NCI-H1930 (cell line): ENCODE measurements at places on chromosomes 3 and 15.

DNA sequence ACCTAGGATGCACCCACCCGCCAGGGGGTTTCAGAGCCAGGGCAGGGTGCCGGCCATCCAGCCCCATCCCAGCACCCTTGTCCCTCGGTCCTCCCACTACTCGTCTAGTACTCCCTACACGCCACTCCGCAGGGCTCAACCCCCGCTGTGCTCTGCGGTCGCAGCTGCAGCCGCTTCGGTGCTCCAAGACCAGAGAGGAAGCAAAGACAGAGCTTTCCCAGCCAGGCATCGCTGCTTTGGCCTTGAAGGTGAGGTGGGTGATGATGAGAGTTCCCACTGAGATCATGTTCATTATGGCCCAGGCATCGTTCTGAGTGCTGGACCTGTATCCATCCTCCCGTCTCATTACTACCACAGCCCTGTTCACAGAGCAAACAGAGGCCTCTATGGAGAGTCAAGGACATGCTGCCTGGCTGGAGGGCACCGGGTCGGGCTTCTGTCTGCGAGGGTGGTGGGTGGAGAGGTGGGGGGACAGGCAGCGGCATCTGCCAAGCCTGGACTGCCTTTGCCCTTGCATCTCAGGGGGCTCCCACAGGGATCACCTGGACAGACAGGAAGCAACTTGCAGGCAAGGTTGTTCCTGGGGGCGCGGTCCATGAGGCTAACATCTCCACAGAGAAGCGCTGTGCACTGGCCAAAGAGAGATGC, 66.9 kb downstream of the KLF13 start:
- DNase-seq = no peak

GRCh38 chr3:136929977-136930670, 27.7 kb upstream of the IL20RB start:
- DNase-seq = no peak

- DNase-seq = no peak
Observed at GRCh38 chr15:52822475-52822874, 32.3 kb upstream of the ONECUT1 start.

DNA sequence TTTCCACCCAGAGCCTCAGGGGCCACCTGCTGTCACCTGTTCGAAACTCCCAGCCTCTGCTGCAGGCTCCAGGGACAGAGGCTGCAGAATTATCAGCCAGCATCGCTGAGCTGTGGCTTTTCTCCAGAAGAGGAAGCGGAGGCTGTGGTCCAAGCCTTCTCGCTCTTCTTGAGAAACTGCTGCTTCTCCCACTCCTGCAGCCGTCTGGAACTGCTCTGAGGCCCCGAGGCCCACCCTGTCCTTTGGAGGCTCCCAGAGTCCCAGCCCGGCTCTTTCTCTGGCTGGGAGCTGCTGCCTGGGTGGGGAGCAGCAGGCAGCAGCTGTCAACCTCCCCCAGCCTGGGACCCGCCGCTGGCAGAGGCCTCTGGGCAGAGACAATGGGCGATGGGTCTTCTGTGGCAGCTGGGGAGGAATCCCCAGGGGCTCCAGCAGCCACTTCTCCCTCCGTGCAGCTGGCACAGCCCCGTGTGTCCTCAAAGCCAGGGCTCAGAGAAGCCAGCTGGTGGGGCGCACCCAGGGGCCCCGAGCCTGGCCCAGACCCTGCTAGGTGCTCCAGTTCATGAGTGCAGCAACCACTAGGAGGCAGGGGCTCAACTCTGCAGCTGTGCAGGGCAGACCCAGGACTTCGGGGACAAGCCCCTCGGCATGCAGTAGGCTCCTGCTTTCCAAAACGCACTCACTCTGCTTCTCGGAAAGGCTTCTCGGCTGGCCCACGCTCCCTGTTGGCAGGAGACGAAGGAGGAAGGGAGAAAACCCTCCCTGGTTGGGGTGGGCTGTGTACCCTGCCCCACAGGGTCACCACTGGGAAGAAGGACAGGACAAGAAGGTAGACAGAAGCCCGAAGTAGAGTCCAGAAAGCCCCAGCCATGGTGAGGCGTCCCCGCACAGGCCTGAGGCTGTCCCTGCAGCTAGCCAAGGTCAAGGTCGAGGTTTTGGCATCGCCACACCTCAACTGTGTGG, 49.9 kb upstream of the FURIN start:
- DNase-seq = no peak

- no peak for DNase-seq
Observed at GRCh38 chr15:92884436-92885223, 15.5 kb upstream of the CHD2 start.

DNA sequence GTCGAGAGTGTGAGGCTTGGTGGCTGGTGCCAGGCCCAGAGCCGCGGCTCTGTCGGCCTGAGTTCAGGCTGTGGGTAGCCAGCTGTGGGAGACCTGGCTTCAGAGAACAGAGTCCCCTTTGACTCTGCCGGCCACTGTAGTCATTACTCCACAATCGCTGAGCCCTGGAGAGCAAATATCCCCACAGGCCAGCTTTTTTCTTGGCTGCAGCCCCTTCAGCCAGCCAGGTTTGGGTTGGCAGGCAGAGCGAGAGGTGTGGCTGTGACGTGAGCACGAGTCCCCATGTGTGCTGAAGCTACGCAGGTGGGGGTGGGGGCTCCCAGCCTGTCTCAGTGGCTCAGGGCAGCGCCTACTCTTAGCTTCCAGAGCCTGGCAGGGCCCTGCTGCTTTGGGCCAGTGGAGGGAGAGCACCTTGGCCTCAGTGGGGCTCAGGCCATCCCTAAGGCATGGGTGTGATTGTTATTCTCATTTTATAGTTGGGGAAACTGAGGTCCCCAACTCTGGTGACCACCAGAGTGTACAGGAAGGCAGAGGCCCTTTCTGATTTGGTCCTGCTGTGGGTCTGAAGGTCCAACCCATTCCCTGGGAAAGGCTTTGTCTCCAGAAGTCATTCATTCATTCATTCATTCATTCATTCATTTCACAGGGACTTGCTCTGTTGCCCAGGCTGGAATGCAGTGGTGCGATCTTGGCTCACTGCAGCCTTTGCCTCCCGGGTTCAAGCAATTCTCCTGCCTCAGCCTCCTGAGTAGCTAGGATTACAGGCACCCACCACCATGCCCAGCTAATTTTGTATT, 45.7 kb upstream of the LCTL start:
- DNase-seq = no peak

DNA sequence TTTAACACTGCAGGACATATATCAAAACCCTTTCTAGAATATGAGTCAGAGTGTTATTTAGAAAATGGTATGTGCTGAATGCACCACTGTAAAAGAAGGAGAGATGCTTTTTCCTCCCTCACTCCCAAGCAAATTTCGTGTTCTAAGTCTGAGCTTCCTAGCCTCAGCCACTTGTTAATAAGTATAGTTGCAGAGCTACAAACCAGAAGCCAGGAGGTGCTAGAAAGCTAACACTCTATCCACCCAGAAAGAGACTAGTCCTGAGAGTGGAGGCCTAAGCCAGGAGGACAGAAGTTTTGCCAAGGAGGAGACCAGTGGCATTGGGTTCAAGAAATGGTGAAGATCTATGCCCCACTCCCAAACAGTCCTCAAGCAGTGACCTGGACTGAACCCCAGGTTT, 40.5 kb upstream of the GYG1 start:
- DNase-seq = no peak

DNA sequence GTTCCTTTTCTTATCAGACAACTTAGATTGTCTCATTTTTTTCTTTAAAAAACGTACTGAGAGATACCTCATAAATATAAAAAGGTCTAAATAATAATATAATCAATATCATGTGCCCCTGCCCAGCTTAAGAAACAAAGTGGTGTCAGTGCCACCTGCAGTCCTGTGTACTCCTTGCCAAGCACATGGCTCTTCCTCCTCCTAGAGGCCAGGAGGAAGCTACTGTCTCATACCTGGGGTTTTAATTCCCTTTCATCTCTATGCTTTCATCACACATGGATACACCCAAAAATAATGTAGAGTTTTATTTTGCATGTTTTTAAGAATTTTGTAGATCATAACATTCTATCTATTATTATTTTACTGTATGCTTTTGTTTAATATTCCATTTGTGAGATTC, 98.6 kb upstream of the C15orf61 start:
- no peak for DNase-seq

DNA sequence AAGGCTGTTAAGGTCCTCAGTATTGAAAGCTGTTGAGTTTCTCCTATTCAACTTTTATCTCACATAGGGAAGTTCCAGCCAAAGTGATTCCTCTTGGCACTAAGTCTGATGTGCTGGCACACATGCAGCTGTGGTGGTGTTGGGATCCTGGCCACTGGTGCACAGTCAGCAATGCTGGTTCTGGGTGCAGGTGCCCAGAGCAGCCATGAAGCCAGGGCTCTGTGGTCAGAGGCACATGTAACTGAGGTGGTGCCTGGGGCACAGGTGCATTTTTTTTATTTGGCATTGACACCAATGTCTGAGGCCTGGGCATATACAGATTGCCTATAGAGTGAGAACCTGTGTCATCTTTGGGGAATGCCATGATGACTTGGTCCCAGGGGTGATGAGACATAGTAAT, 271.4 kb downstream of the POLQ start:
- no peak for DNase-seq

DNA sequence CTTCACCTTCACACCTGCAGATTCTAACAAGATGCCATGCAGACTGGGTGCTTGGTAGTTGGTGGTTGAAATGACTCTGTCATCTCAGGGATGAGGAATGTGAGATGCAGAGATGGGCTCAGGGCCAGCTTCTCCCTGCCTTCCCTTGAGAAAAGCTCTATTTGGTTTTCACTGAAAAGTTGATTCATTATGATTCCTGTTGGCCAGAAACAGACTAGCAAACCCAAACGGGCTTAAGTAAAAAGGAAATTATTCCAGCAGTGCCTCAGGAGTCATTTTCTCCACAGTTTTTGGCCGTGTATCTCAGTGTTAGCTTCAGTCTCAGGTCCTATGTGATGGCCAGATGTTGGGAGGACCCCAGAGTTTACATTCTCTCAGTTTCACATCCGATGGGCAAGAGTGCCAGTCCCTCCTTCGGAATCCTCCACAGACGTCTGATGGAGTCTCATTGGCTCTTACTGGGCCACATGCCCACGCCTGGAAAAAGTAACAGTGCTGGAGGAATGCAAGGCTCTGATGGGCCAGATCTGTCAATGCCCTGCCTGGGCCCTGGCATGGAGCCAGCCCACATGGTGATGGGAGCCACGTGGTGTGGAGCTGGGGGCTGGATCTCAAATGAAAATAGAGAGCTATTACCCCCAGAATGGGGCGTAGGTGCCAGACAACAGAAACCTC, 22.3 kb upstream of the SACM1L start:
- no peak for DNase-seq

- no peak for DNase-seq
Observed at GRCh38 chr3:197257711-197258110, 40.7 kb downstream of the DLG1 start.

DNA sequence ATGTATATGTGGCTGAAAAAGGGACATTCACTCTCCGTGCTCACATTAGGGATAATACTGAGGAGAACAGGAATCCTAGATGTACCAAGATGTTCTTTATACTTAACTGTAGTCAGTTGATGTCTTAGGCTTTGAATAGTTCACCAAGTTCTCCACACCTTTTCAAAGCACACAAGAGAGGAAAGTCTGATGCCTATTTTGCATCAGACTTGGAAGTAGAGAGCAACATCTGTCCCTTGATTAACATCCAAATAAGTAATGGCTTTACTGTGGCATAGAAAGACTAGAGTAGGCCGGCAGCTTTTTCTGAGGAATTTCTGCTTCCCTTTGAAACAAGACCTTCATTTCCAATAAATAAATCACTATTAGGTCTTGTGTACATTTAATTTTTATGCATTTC, 34.0 kb downstream of the PIGB start:
- DNase-seq = no peak

GRCh38 chr3:153029350-153029749, 132.7 kb upstream of the RAP2B start:
- no peak for DNase-seq

DNA sequence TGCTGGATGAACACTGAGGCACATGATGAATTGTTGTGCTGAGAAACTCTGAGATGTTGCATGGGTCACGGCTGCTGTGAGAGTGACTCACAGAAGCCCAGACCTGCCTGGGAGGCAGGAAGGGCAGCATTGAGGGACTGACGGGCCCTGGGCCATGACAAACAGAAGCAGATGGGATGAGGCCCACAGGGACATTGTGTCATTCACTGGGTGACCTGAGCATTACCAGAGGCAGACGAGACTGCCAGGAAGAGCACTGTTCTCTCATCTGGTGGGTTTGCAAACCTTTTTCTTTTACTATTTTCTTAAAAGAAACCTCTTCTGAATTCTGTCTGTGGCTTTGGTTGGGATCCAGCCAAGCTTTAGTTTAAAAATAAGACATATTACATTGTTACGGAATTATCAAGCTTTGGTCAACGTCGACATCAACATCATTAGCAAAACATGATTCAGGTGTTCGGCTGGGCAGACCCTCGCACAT, 67.8 kb downstream of the BDH1 start:
- no peak for DNase-seq

GRCh38 chr15:66425837-66426236, 39.1 kb downstream of the MAP2K1 start:
- DNase-seq = no peak

DNA sequence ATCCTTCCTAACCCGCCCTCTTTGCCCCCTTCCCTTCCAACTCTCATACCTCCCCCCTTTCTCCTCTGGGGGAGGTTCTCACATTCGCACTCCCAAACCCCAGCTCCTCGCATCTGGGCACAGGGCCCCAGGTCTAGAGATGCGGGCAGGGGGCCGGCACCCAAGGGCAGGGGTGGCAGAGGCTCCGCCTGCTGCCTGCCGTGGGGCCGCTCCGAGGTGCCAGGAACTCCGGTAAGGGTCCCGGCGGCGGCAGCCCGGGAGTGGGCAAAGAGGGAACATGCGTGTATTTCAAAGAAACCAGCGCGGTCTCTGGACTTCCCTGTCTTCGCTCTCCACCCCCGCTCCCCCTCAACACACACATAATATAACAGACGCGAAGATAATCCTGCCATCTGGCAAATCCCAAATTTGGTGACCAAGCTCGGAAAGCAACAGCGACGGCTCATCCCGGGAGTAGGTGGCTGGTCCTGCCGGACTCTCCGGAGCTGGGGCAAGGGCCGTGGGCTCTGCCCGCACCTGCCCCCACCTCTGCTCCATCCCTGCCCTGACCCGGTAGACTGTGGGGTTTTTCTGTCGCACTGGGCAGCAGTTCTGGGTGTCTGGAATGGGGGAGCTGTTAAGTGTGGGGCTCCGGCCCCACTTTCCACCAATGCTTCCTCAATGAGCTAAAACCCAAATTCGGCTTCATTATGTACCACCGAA, 31.0 kb downstream of the NR2F2 start:
- no peak for DNase-seq

DNA sequence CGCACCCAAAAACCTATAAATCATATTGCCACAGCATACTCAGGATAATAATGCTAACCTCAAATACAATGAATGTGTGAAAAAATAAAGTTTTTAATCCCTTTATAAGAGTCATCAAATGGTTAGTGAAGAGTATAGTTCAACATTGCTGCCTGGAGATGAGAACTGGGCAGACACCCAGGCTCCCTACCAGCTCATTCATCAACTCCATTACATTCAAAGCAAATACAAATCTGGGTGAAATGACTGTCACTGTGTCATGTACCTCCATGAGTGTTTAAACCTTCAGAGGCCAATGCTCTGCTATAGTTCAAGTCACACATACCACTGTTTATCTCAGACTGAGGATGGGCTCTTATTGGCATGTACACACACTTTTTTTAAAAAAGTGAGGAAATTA, 167.2 kb upstream of the KCNMB2 start:
- no peak for DNase-seq

GRCh38 chr15:40161693-40162391, 973 bp downstream of the BUB1B start:
- DNase-seq = no peak
